Cardiac muscle cell (in vitro differentiated cells and primary cell): ENCODE measurements at places on chromosomes 4 and X. TPM values are rescaled to one million over a fixed set of nuclear protein-coding genes. Genes with fewer than 3 reads are reported as not detected.

TXK gene
- 0.93 TPM in 1 of 2 replicates, not detected in the other for polyA plus RNA-seq

PAGE2 gene
- polyA plus RNA-seq: not detected in 2 replicates

ALAS2 gene
- 1.6 and 5.1 TPM in 2 replicates for polyA plus RNA-seq

ERAS gene
- 0.17 TPM in 1 of 2 replicates, not detected in the other for polyA plus RNA-seq

CXCL6 gene
- polyA plus RNA-seq: not detected in 2 replicates

BANK1 gene
- 0.46 and 0.54 TPM in 2 replicates for polyA plus RNA-seq

MAGEC2 gene
- not detected in 2 replicates for polyA plus RNA-seq

CC2D2A gene
- polyA plus RNA-seq: 17.3 and 29.0 TPM in 2 replicates

CNKSR2 gene
- polyA plus RNA-seq: 1.5 and 3.7 TPM in 2 replicates

SULT1E1 gene
- polyA plus RNA-seq: not detected in 2 replicates

IQSEC2 gene
- polyA plus RNA-seq: 14.3 and 23.3 TPM in 2 replicates

USP11 gene
- 312 and 337 TPM in 2 replicates for polyA plus RNA-seq

NSG1 gene
- 6.1 and 18.4 TPM in 2 replicates for polyA plus RNA-seq

COL25A1 gene
- polyA plus RNA-seq: 2.5 and 3.5 TPM in 2 replicates

SCRG1 gene
- 1.9 and 2.7 TPM in 2 replicates for polyA plus RNA-seq

FAM53A gene
- polyA plus RNA-seq: 7.1 and 11.4 TPM in 2 replicates

CD99L2 gene
- polyA plus RNA-seq: 43.0 and 44.7 TPM in 2 replicates

FAM133A gene
- 0.31 and 1.9 TPM in 2 replicates for polyA plus RNA-seq

PHOX2B gene
- not detected in 2 replicates for polyA plus RNA-seq

SMAD1 gene
- 29.3 and 48.8 TPM in 2 replicates for polyA plus RNA-seq

UNC5C gene
- polyA plus RNA-seq: 11.0 and 13.4 TPM in 2 replicates

MAML3 gene
- 7.8 and 9.6 TPM in 2 replicates for polyA plus RNA-seq

ADH1A gene
- not detected in 2 replicates for polyA plus RNA-seq

VSIG4 gene
- polyA plus RNA-seq: not detected in 2 replicates

KLB gene
- polyA plus RNA-seq: 0.12 TPM in 1 of 2 replicates, not detected in the other

SFRP2 gene
- 1.8 and 5.0 TPM in 2 replicates for polyA plus RNA-seq
